ENCODE measurements at places on chromosomes 5 and 9. TPM values are rescaled to one million over a fixed set of nuclear protein-coding genes. Genes with fewer than 3 reads are reported as not detected.

- no peak for DNase-seq
Measured at GRCh38 chr5:44278469-44278868, 110.8 kb downstream of the FGF10 start.

GRCh38 chr5:178367736-178368120, 135.1 kb upstream of the PHYKPL start:
- DNase-seq, result no peak

DNA sequence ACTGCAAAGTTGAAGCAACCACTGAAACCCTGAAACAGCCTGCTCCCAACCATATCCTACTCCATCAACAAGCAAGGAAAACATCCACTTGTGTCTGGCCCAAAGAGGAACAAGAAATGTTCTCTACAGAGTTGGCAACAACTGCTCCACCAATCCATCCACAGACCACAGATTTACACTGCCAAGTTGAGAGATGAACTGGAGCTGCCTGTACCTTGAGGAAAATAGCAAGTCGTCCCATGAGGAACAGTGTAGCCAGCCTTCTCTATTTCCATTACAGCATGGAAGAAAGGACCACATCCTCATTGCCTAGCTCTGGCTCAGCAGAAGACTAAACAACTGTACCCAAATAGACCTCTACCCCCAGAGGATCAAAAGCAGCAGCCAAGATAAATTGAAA, 60.4 kb downstream of the DEPDC1B start:
- no peak for DNase-seq

Gene PCDHA1
- not detected for total RNA-seq

- no peak for DNase-seq
Measured at GRCh38 chr5:104751969-104752368, 1189.4 kb upstream of the NUDT12 start.

DNA sequence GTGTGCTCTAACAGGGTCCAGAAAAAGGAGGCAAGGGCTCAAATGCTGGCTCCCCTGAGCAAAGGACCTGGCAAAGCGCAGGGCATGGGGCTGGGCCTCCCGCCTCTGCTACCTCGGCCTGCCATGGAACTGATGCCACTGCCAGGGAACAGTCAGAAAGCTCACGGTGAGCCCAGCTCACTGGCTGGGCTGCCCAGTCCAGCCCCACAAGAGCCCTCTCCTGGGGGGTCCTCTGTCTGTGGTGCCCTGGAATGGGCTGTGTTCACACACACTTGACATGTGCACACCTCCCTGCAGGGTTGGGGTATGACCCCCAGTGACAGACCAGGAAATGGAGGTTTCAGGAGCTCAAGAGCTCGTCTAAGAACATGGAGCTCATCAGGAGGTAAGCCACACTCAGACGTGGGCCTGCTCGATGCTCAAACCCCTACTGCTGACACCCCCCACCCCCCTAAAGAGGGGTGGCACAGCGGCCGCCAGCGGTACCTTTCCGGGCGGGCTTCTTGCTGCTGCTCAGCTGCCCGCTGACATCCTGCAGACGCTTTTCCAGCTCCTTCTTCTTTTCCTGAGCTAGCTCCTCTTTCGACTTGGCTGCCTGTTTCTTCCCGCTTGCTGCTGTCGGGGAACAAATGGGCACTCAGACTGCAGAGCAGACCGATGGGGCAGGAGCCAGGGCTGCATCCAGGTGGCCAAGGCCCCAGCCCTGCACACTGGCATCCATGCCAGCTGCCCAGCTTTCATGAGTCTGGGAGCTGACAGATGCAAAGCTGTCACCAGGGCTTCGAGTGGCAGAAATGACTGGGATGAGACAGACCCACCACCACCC, 9.1 kb downstream of the BRD3OS start:
- DNase-seq, result no peak

Gene RARS1
- total RNA-seq, result 63.5 TPM

GRCh38 chr5:126674145-126674544, 73.4 kb downstream of the PHAX start:
- no peak for DNase-seq

Gene WDR38
- total RNA-seq, result 1.7 TPM

DNA sequence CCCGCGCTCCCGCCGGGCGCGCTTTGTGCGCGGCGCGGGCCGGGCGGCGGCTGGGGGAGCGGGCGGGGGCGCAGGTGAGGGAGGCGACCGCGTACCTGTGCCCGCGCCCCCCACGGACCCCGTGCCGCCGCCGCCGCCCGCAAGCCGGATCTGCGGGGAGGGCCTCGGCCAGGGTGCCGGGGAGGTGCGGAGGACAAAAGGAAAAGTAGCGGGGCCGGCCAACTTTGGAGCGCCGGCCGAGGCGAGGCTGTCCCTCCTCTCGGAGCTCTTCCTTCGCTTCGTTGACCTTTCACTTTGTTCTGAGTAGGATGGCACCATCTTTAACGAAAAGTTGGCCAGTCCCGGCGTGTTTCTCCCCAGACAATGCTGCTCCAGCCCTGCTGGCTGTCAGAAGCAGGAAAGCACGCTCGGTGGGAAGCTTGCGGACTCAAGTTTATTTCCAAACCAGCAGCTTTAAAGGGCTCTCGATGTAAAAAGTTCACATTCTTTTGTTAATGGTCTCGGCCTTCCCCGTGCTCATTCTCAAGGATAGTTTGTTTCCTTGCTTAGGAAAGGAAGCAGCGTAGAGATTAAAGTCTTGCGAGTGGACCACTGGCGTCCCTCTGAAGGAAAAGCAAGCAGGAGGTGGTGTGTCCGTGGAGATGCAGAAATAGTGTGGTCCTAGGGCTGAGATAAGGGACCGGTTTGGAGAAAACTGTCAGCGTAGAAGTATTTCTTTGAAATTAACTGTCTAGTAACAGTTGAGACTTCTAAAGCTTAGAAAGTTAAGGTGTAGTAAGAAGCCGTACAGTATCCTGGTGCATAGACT, 639 bp downstream of the EHMT1 start:
- peak; percentile 61 for DNase-seq

- DNase-seq, result peak; percentile 24
Measured at GRCh38 chr9:134855231-134855899, 25.2 kb upstream of the FCN2 start.

GRCh38 chr5:96984506-96985192, 48.8 kb downstream of the LNPEP start:
- DNase-seq, result no peak

Gene TMEM174
- not detected for total RNA-seq

Gene GDNF
- total RNA-seq, result 0.60 TPM

Gene PCDHGB6
- 9.8 TPM for total RNA-seq

Gene ZFP37
- total RNA-seq, result 6.4 TPM

DNA sequence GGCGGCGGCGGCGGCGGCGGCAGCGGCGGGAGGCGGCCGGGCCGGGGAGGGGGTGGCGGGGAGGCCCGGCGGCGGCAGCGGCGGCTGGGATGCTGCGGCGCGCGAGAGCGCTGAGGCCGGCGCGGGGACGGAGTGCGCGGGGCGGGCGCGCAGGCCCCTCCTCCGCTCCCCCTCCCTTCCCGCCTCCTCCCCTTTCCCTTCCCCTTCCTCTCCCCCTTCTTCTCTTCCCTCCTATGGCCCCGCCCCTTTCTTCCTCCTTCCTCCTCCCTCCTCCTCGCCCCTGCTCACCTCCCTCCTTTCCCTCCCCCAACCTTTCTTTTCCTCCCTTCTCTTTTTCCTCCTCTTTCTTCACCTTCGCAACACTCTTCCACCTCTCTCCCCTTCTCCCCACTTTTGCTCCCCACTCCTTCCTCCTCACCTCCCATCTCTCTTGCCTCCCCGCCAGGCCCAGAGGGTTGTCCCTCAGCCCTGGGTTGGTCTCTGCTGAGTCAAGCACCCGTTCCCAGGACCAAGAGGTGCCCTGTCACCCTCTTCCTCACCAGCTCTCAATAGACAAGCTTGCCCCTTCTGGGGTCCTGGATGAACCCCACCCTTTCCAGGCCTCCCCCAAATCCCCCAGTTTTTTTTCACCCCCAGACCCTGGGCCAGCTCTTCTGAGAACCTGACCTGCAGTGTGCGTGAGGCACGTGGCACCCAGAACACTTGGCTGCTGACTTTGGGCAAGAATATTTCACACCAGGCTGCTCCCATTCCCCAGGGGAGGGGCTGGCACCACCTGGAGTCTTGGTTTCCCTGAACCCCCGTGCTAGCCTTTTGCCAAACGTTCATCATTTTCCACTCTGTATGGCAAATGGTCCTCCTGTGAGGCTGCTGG, at the start of gene SEMA4D:
SEMA4D (minus strand) TSS at position 136 of the 874 bp plus-strand sequence. CDS start 92,657 bp downstream, outside the sequence.
- DNase-seq, result peak; percentile 85

Gene LHX3
- total RNA-seq, result not detected

GRCh38 chr5:151469992-151470391, 22.6 kb downstream of the SLC36A1 start:
- DNase-seq, result no peak

- no peak for DNase-seq
Measured at GRCh38 chr5:124825250-124825982, 79.0 kb upstream of the ZNF608 start.

Gene NMUR2
- not detected for total RNA-seq

Gene ZNF300
- total RNA-seq, result 7.1 TPM

DNA sequence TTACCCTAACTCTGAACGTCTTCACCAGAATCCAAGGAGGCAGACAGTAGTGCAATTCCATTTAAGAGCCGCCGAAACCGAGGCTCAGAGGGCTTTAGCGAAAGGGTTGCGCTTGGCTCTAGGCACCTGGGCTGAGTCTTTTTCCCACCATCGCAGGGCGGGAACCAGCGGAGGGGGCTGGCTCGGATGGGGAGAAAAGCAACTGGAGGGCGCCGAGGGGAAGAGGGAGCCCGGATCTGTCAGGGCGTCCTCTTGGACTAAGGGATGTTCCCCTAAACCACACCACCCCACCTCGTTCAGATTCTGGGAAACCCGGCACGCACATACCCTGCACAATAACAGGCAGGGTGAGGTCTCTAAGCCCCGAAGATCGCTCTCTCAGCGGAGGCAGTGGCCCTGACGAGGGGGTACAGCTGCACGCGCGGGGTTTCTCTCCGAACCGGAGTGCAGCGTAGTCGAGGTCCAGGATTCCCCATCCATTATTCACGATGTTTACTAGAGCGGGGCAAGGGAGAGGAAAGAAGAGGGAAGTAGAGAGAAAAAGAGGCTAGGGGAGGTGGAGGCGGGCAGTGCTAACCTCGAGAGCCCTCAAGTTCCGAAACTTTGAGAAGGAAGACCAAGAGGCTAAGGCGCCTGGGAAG, 1.3 kb upstream of the POU4F3 start:
- DNase-seq, result no peak

GRCh38 chr5:142836048-142836447, 65.9 kb downstream of the ARHGAP26 start:
- no peak for DNase-seq

GRCh38 chr5:146107901-146108300, 2.5 kb upstream of the PLAC8L1 start:
- no peak for DNase-seq

DNA sequence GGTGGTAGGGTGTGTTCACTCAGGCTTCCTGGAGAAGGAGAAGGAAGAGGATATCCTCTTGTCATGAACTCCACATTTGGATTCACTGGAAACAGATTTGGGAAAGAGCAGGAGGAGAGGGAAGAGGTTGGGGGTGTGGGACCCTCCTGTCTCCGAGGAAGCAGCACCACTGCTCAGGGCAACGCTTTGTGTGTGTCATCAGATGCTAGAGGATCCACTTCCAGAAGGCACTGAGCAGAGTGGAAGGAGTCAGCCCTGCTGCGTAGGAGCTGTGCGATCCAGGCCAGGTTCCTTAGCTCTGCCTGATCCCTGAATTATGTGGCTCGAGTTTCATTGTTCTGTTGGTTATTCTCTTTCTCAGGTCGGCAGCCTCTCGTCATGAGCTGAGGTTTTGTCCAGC, 37.3 kb upstream of the TJP2 start:
- no peak for DNase-seq

- no peak for DNase-seq
Measured at GRCh38 chr9:6024035-6024554, 8.7 kb upstream of the RANBP6 start.

GRCh38 chr5:131109540-131110255, 55.4 kb downstream of the HINT1 start:
- DNase-seq, result no peak

DNA sequence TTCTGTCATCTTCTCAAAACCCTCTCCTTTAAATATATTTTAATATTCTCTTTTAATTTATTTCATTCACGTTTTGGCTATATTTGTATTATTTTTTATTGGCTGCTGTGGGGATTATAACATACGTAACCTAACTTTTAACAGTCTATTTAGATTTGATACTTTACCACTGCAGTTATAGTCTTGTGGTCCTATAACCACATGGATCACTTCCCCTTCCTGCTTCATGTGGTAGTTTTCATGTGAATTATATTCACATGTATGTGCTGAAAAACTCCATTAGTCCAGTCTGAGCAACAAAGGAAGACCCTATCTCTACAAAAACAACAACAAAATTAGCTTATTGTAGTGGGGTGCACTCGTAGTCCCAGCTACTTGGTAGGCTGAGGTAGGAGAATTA, 34.3 kb downstream of the CENPP start:
- no peak for DNase-seq

DNA sequence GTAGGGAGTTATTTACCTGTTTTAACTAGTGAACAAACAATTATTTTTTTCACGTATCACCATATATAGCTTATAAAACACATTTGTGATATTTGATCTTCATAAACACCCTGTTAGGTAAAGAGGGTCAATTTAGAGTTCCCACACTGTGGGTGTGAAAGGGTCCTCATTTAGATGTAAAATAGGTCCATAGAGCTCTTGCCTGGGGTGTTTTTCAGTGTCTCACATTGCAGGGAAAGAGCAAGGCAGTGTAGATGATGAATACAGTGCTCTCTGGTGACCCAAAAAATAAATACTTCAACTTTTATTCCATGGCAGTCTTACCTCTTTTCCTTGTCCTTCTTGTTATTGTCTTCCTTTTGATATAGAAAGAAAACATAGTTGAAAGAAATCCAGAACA, 403.2 kb upstream of the SGCD start:
- DNase-seq, result no peak

- DNase-seq, result peak; percentile 36
Measured at GRCh38 chr5:77087484-77088261, 588 bp upstream of the ZBED3 start.

GRCh38 chr9:15191378-15191777, 115.6 kb downstream of the TTC39B start:
- no peak for DNase-seq

DNA sequence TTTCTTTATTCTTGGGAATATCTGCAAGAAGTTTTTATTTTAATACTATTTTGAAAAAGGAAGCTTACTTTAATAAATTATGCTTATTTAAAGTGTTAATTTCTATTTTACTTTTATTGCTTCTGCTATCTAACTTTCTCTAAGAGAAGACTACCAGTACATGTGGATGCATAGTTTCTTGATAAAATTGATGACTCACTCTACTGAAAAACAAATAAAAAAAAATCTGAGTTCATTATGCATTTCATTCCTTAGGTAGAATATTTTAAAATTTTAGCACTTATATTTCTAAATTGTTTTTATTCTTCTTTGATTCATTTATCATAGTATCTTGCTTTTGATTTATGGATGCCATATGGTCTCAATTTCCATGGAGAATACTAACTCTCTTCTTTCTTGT, 217.9 kb downstream of the TAF11L14 start:
- no peak for DNase-seq

Gene PRDM9
- not detected for total RNA-seq

DNA sequence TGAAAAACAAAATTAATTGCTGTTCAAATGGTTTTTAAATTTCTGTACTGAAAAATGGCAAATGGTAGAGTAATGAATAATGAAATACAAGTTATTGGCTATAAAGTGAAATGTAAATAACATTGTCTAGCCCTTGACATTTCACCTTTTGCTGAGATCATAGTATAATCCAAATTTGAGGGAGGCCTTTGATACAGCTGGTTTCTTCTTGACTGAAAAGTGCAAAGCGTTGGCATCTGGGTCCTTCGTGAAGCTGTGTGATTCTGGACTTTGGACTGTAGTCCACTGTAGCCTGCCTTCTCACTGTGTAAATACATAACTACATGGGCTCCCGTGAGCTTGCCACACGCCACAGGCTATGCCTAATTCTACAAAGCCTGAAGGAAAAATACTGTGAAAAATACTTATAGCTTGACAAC, 52.3 kb downstream of the ARHGEF28 start:
- no peak for DNase-seq

Measured in ovary (tissue), 10 donors.